Endothelial cell (in vitro differentiated cells): ENCODE measurements at places on chromosomes 3 and 15. TPM values are rescaled to one million over a fixed set of nuclear protein-coding genes. Genes with fewer than 3 reads are reported as not detected.
A peak's percentile ranks its signal among the peaks of the same experiment; 100 is the strongest.

Gene PLSCR5
- total RNA-seq = not detected

Gene PGBD4
- 1.2 TPM for total RNA-seq

DNA sequence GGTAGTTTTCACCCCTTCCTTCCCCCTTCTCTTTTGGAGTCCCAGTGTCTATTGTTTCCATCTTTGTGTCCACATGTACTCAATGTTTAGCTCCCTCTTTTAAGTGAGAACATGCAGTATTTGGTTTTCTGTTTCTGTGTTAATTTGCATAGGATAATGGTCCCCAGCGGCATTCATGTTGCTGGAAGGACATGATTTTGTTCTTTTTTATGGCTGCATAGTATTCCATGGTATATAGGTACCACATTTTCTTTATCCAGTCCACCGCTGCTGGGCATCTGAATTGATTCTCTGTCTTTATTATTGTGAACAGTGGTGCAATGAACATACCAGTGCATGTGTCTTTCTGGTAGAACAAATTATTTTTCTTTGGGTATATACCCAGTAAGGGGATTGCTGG is 7.7 kb upstream of the HDGFL3 start:
- DNase-seq = no peak

DNA sequence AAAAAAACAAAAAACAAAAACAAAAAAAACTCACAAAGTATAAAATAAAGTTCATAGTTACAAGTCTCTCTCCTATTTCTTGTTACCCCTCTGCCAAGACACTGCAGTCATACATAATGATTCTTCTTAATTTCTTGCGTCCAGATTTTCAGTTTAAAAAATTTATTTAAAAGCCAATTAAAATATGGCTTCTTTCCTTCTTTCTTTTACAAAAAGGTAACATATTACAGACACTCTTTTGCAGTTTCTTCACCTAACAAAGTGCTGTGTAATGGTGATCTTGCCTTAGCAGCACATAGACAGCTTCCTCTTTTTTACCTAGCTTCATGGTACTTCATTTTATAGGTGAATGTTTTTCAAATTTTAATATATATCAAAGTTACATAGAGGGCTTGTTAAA is 136.1 kb upstream of the SGO1 start:
- no peak for DNase-seq

- peak; percentile 21 for DNase-seq
Measured at GRCh38 chr3:62982795-62983455, 107.7 kb upstream of the CADPS start.

DNA sequence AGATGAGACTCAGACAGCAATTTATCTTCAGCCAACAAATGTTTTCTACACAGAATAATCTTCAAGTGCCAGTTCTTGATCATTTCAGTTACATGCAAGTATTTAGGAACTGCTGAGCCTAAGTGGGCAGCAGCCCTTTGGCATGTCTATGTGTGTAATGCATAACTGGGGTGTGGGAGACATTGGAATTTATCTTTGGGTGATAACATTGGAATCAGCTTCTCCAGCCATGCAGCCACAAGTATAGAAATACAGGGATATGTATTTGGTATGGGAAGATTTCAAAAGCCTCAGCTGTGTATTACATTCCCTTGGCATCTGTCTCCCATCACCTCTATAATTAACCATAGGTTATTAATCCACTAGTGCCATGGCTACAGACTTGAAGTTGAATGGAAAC is 63.4 kb upstream of the FOXP1 start:
- no peak for DNase-seq

Gene RNU5B-1
- total RNA-seq = not detected

Gene COLQ
- 2.1 TPM for total RNA-seq

DNA sequence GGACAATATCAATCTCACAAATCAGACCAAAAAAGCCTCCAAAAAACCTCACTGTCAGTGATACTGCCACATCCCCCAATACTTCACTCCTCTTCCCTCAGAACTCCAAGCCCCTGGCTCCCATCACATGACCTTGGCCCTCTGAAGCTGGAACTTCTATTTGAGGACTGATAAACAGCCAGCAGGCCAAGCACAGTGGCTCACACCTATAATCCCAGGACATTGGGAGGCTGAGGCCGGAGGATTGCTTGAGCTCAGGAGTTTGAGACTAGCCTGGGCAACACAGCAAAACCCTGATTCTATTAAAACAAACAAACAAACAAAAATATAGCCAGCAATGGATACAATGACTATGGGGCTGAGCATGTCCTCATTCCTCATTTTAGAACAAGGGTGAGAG is 55.2 kb downstream of the MAP4 start:
- no peak for DNase-seq

DNA sequence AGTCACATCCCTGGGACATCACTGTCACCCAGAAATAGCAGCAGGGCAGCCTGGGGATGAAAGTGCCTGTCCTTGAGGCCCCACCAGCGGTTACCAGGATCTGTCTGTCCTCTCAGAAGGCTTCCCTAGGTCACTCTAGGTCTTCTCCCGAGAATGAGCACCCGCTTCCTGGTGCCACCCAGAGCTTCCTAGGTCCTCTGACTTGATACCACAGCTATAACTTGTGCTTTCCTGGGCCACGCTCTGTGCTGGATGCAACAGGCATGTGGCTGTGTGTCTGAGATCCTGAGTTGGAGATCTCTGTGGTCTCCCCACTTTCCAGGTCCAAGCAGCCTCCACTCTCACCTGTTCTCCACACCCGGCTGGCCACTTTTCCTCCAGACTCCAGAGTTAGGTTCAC is 25.8 kb downstream of the ARNT2 start:
- DNase-seq = no peak

- DNase-seq = no peak
Measured at GRCh38 chr3:124026516-124026915, 34.6 kb upstream of the ROPN1 start.

DNA sequence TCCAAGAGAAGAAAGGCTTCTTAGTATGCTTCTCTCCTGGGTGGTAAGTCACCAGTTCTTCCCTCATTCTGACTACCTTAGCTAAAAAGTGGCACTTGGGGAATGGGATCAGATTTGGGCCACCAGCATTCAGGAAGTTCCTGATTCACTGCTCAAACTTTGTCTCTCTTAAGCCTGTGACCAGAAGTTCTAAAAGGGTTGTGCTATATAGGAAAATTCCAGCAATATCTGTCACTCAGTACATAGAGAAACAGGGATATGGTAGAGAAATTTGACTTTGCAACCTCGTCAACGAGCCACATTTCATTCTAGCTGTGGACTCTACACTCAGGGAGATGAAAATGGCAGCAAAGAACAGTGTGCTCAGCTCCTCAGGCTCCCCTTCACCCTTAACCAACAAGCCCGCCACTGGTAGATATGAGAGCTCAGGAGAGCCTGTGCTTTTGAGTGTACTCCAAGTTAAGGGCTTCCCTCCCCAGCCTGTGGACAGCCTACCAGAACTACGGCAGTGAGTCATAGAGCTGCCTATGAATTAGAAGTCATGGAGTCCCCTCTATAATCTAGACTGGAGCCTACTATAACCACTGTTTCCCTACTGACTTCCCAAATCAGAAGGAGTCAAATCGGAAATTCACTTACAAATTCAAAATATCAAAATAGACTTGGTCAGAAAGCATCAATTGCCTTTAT is 52.6 kb upstream of the MYO5C start:
- DNase-seq = no peak

DNA sequence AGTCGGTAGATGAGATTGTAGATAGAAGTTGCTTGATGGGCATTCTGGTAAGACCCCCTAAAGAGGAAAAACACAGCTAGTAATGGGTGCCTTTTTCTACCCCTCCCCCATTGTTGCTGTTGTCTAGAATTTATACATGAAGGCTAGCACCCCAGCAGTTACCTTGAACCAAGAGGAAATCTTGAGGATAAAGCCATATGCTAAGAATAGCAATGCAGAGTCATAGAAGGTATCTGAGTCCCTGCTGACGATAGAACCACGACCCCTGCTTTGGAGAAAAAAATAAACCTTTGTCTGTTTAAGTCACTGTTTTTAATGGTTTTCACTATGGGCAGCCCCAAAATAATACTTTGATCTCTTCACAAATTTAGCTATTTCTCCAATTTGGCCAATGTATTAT is 162.6 kb downstream of the THRB start:
- no peak for DNase-seq

DNA sequence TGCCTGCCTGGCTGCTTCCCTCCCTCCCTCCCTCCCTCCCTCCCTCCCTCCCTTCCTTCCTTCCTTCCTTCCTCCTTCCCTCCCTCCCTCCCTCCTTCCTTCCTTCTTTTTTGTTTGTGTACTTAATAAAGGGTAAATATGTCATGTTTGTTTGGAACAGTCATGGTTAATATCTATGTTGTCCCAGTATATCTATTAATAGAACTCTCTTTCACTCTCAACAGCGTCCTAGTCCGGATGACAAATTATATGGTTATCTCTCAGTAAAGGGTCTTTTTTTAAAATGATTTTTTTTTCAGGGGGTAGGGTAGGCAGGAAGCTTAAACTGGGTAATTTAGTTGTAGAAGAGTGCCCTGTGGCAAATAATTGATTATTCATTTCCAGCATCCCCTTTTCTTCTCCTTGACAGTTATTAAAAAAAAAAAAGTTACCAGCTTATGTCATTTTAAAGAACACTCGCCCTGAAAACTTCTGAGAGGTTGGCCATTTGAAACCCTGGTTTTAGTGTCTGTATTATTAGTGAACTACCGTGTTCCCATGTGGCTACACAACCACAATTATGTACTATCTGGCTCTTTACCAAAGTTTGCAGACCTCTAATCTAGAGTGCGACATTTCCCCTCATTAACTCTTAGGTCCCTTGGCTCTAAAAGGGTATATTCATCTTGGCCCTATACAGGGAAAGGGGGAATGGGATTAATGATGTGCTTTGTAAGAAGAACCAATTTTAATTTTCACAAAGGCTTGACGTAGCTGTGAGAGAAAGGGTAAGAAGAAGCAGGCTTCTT is 13.7 kb downstream of the TAGLN3 start:
- no peak for DNase-seq

Gene MESP1
- not detected for total RNA-seq

Gene AHSG
- total RNA-seq = not detected

Gene FOXB1
- total RNA-seq = 6.7 TPM

- no peak for DNase-seq
Measured at GRCh38 chr15:93070132-93070531, 18.9 kb downstream of the RGMA start.

DNA sequence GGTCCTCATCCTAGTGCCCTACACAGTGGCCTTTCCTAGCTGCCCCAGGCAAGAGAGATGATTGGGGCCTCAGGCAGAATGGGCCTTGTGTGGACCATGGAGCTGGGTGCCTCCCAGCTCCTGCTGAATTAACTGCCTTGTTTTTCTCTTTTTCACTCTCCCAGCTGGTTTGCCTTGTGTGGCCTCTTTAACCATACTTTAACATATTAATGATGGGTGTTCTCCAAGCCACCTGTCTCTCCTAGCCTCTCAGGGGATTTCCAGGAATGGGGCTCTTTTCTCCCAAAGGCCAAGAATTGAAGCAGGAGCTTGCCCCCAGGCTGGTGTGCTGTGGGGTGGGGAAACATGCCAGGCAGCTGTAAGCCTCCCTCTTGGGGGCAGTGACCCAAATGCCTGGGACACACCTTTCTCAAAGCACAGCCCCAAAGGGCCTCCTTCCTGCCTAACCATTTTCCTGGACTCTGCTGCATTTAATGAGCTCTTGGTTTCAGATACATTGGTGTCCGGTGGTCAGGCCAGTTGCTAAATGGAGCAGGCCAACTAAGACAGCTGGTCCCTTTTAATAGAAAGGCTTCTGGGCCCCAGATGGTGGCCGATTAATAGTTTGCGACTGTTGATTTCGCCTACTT is 5.6 kb downstream of the ALPK3 start:
- no peak for DNase-seq

DNA sequence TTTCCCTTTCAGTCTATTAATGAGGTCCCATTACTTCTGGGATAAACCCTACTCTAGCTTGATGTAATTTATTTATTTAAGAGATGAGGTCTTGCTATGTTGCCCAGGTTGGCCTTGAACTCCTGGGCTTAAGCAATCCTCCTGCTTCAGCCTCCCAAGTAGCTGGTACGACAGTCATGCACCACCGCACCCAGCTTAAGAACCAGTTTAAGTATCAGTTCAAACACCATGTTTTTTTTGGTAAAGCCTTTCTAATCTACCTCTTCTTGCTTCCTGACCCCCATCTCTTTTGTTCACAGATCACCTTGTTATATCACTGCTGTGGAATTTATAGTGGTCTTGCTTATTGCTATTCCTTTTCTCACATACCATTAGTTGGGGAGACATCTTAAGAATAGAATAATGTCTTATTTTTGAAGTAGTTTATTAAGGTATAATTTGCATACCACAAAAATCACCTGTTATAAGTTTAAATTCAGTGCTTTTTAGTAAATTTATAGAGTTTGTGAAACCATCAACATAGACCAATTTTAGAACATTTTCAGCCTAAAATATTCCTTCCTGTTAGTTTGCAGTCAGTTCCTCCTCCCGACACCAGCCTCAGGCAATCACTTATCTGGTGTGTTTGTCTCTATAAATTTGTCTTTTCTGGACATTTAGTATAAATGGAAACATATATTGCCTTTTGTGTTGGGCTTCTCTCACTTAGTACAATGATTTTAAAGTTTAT is 257.9 kb downstream of the PDCD6IP start:
- no peak for DNase-seq

Gene ACSBG1
- 0.13 TPM for total RNA-seq

- DNase-seq = no peak
Measured at GRCh38 chr3:11386465-11387113, 114.4 kb downstream of the ATG7 start.

DNA sequence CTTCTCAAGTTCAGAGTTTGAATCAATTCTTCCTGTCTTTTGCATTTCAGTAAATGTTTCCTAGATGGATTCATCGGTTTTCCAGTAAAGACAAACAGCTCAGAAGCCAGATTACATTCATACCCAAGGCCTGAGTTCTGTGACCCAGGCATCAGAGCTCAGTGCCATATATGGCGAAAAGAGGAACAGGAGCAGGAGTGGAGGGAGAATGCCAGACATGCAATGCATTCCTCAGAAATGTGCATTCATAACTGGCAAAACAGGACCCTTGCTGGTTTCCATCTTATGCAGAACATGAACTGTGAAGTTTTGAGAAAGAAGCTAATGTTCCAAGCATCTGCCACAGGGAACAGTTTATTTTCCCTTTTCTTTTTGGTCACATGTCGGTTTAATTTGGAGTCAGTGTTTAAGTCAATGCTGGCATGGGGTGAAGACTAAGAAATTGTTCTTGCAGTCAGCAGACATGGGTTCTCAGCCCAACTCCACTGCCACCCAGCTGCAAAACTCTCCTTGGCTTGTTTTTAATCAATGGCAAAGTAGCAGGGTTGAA is 116.5 kb downstream of the LPP start:
- no peak for DNase-seq

Gene IGSF11
- 0.18 TPM for total RNA-seq

- DNase-seq = no peak
Measured at GRCh38 chr3:190173426-190173825, 52.7 kb upstream of the P3H2 start.

Gene RBP2
- not detected for total RNA-seq

GRCh38 chr3:183481582-183481981 is 53.2 kb upstream of the MCF2L2 start:
- no peak for DNase-seq

Gene SLC9C1
- total RNA-seq = 0.13 TPM

Gene VGLL3
- 0.36 TPM for total RNA-seq

Gene ACP3
- 0.44 TPM for total RNA-seq
